ENCODE measurements at places on chromosomes 3 and 15.

DNA sequence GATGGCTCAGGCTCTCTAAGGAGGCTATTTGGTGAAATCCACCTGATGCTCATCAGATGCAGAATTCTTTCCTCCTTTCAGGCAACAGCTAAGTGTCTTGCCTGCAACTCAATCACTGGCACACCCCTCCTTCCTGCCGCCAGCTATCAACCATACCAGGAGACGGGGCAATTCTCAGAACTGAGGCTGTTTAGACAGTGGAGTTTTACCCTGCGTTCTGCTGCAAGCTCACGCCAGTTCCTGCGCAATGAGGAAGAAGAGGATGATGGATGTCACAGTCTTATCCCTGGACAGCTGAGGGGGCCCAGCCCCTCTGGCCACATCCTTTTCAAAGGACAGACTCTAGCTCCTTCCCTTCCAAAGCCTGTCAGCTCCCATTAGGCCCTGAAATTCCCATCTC is 7.0 kb upstream of the MANF start:
- DNase-seq, result no peak

GRCh38 chr3:168051531-168052471 is 43.9 kb downstream of the GOLIM4 start:
- no peak for DNase-seq

GRCh38 chr15:51470512-51470911 is 129.1 kb downstream of the GLDN start:
- peak; percentile 63 for DNase-seq

- no peak for DNase-seq
Measured at GRCh38 chr3:169746924-169747323, 17.9 kb downstream of the TERC start.

GRCh38 chr15:66115568-66116206 is 137.9 kb downstream of the MEGF11 start:
- no peak for DNase-seq

DNA sequence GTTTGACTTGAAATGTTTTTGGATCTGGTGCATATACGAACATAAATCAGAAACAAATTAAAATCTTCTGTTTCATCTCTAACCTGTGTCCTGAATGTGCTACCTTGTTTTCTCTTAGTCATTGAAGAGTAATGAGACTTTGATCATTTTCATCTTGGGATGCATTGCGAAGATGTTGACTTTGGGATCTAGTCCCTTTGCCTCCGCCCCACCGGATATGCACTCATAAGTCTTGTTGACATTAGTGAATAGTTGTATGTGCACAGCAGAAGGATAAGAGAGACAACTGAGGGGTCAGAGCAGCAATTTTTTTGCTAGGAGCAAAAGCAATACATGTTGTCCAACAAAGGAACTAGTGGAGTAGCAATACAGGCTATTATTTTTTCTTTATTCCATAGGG is 35.9 kb upstream of the SPRED1 start:
- peak; percentile 62 for DNase-seq

GRCh38 chr3:125350597-125350996 is 24.5 kb downstream of the ZNF148 start:
- no peak for DNase-seq

DNA sequence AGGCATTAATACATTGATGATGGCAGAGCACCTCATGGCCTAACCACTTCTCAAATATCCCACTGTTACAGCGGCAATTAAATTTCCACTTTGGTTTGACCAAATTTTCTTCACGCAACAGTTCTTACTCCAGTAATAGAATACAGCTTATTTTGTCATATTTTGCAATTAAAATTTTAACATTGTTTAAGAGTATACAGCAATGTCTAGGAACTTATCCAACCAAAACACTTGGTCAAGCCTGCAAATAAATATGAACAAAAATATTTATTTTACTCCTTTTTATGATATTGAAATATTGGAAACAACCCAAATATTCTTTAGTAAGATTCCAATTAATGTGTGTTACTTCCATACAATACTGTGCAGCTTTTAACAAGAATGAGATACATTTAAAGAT is 45.3 kb upstream of the C3orf80 start:
- no peak for DNase-seq
